ENCODE measurements at places on chromosomes 1 and 21.

- DNase-seq = no peak
Measured at GRCh38 chr1:88296642-88297041, 387.4 kb upstream of the PKN2 start.

DNA sequence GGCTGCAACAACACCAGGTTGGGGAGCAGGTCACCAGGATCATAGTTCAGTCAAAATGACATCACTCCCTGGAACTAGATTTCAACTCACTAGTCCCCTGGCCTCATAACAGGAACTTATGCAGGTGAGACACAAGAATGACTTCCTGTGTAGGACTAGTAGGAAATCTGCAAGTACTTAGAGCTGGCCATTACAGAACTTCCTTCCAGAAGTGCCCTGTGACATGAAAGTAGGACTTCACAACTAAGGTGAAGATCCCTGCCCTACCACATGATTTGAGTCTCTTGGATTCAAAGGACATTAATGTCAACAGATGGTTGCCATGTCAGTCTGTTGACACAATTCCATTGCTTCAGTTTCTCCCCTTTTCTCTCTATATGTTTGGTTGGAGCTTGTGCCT, 223.1 kb downstream of the RPS6KC1 start:
- DNase-seq = no peak

DNA sequence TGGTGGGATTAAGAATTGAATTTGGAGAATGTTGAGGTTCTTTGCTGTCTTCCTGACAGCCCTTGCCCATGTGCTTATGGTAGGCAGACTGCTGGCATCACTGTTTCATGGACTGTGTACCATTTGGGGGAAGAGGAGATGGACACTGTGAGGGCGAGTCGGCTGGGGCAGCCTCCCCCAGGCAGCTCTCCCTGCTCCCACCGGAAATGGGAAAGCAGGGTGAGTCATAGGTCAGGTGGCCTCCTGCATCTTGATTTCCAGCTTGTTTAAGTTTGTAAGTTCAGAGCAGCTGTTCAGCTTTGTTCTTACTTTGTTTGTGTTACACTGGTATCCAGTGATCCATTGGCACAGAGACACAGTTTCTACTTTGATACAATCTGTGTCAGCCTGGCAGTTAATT, 87.2 kb upstream of the CNIH3 start:
- DNase-seq = no peak

GRCh38 chr1:162663589-162664106, 31.4 kb downstream of the DDR2 start:
- DNase-seq = no peak

DNA sequence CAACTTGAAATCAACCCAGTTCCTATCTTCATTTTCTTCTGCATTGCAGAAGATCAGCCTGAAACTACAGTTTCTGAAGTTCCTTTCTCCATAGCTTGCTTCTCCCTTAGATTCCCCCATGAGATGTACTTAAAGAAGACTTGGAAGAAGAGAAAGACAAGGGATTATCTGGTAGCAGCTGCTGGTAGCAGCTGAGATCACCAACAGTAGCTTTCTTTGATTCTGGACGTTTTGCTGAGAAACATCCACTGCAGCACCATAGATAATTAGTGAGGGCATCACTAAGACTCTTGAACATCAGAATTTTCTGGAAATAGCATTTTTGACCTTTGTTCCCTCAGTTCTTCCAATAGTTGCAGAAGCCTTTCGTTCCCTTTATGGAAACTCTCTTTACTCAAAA, 465 bp upstream of the CFHR3 start:
- DNase-seq = no peak

- DNase-seq = no peak
Measured at GRCh38 chr1:219398815-219399396, 214.0 kb downstream of the ZC3H11B start.

- DNase-seq = no peak
Measured at GRCh38 chr1:234707641-234708040, 97.7 kb upstream of the IRF2BP2 start.

- DNase-seq = no peak
Measured at GRCh38 chr1:32863881-32864245, 6.8 kb downstream of the FNDC5 start.

GRCh38 chr1:245332085-245332484, 177.3 kb downstream of the KIF26B start:
- no peak for DNase-seq

DNA sequence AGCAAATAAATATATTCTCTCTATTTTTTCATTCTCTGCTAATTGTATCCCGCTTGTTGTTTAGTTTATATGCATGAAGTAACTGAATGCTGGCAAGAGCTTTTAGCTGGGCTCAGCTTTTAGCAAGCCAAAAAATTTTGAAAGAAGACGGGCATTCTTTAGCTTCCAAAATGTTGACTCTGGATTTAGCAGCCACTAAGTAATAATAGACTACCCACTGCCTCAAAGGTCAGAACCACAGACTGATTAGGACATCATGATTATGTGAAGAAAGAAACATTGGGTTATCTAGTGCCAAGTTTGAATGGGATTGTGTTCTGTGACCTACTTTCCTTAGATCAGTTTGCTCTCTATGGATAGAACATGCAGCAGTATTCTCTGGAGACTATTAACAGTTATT, 80.3 kb upstream of the DPH5 start:
- DNase-seq = no peak

DNA sequence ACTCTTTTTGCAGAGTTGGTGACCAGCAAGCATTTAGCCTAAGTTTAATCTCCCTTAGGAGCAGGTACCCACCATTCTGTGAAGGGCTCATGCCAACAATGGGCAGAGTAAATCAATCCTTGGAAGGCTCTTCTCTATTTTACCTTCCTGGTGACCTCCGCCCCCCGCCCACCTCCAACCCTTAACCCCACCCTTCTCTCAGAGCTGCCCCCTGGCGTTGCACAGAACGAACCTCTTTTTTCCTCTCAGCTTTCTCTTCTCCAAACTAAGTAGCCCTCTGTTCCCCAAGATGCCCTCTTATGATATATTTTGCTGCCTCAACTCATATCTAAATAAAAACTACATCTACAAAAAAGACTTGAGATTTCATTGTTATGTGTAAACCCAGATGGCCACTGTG, 186.8 kb downstream of the SEC16B start:
- no peak for DNase-seq

DNA sequence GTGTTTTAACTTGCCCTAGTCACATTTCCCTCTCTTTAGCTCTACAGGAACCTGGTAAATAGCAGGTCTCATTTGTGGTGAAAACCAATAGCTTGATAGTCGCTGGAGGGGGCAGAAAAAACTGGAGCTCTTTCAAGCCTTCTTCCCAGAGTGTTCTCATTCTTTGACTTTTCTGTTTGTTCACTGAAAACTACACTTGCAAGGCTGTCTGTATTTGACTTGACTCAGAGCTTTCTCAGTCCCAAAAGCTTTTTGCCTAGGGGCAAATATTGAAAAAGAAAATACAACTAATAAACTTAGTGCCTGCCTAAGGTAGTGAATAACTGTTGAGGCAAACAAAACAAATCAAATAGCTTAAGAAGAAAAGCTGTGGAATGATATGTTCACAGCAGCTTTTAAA, 217.1 kb upstream of the CHRM3 start:
- no peak for DNase-seq

GRCh38 chr1:41454406-41454805, 30.1 kb downstream of the EDN2 start:
- DNase-seq = no peak

- no peak for DNase-seq
Measured at GRCh38 chr1:93740601-93741031, 59.0 kb upstream of the BCAR3 start.

DNA sequence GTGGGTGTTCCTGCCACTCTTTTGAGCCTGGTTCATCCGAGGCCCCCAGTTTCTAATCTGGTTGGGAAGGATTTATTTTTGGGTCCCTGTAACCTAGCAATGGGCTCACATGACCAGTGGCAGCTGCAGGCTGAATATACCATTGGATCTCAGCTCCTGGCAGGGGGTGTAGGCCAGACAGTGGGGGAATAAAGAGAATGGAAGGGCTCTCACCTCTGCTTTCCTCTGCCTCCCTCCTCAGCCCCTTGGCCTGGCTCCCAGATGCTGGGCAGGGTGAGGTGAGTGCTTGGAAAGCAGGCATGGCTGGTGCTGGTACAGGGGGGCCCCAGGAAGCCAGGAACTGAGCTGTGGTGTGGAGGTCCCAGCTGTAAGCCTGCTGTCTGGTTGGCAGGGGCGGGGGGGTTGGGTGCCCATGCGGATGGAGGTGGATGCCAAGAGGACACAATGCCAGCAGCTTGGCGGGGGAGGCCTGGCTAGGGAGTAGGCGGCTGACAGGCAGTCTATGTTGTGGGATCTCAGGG, 3.6 kb upstream of the GPR61 start:
- DNase-seq = no peak

DNA sequence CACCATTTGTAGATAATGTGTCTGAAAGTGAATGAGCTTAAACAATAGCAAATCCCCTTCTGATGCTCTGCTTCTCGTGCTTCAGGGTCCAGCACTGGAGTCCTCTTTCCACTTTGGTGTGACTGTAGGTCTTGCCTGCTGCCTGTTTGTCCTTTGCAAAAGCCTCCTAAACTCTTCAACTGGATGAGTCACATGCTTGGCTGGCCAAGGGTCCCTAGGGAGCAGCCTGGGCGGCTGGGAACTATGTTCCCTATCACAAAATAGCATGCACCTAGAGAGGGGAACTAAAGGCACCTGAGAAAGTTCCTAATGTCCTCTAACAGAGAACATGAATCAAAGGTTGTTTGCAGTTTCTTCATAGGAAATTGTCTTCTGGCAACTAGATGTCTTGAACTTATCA, 607.2 kb upstream of the PLXNA2 start:
- no peak for DNase-seq

DNA sequence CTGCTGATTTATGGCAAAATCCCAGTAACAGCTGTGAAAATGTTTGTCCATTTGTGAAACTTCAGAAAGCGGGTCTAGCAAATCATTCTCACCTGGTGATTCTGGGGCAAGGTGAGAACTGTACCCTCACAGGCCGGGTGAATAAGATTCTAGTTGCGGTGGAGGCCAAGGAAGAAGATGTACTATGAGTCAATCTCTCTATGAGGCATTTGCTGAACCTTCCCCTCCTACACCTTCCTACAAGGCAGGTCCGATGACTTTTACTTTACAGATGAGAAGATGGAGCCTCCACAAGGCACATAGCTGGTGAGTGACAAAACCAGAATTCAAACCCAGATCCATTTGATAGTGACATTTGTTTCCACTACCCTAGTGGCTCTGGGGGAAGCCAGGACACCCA, 72.7 kb downstream of the BACH1 start:
- no peak for DNase-seq

Data from right renal cortex interstitium (tissue), 3 donors.